ENCODE measurements at places on chromosomes 5 and 9.

DNA sequence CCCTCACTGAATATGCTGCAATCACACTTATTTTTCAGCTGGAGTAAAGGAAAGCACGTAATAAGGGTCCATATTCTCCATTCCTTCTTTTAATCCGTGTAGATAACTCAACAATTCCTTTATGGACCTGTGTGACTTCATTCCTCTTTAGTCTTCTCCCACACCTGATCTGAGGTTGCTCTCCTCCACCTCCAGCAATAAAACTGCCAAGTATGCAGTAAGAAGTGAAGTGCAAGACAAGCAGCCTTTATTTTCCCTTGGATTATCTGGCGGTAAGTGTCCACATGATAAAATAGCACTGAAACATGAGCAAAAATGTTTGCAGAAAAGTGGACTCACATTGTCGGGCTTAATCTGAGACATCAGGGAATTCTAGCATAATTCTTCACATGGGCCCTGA is 13.8 kb downstream of the DEPDC1B start:
- H3K36me3 ChIP-seq: no peaks in the 10 kb centered on the region
- H3K4me1 ChIP-seq: no peaks in the 10 kb centered on the region
- no peaks in the 10 kb centered on the region for H3K27me3 ChIP-seq
- H3K27ac ChIP-seq: no peak overlapping the region

DNA sequence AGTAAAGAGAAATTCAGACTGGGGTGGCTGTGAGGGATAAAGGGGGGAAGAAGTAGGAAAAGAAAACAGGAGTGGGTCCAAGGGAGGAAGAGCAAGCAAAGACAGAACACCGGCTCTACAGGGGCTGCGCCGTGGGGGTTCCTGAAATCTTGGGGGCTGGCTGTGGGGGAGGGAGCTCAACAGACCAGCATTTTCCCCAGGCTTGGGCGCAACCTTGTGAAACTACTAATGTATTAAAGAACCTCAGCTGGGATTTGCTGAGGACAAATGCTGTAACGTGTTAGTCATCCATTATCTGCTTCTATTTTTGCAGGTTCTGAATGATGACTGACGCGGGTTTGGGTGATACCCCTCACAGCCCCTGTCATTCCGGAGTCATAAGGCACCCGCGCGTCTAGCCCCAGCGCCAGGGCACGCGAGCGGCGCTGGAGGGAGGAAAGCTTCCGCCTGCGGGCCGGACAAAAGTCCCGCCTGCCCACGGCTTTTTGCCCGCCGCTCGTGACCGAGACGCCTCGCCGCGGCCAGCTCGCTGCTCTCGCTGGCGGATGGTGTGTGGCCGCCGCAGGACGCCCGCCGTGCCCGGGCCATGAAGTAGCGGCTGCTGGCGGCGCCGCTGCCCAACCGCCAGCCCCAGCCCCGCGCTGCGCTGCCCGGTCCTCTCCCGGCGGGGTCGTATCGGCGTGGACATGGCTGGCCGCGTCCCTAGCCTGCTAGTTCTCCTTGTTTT is 110.6 kb downstream of the PAM start:
- H3K27me3 ChIP-seq: no peaks in the 10 kb centered on the region
- peak overlapping the region; percentile 71 for H3K27ac ChIP-seq
- no peaks in the 10 kb centered on the region for H3K36me3 ChIP-seq
- DNase-seq: no peak

DNA sequence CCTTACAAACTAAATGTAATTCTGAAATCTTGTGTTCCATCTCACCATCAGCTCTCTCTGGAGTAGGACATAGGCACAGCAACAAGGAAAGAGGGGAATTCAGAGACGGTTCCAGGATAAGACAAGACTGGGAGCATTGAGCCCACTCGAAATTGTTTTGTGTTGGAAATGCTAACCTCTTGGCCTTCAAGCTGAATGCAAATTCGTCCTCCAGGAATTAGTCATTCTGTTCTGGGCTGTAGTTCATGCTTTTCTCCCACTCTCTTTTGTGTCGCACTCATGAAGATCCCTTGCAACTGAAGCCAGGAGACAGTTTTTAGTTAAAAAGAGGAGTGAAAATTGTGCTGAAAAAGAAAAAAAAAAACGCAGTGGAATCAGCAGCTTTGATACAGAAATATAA is 121.7 kb upstream of the SEMA6A start:
- H3K4me3 ChIP-seq: no peak overlapping the region
- DNase-seq: no peak
- no peaks in the 10 kb centered on the region for H3K27me3 ChIP-seq
- H3K36me3 ChIP-seq: no peaks in the 10 kb centered on the region
- no peaks in the 10 kb centered on the region for H3K4me1 ChIP-seq

GRCh38 chr5:53100606-53101005 is 9.0 kb downstream of the MOCS2 start:
- peaks cover 3% of the 10 kb centered on the region for H3K36me3 ChIP-seq
- H3K27me3 ChIP-seq: no peaks in the 10 kb centered on the region
- DNase-seq: no peak
- no peaks in the 10 kb centered on the region for H3K4me1 ChIP-seq
- no peak overlapping the region for H3K4me3 ChIP-seq

DNA sequence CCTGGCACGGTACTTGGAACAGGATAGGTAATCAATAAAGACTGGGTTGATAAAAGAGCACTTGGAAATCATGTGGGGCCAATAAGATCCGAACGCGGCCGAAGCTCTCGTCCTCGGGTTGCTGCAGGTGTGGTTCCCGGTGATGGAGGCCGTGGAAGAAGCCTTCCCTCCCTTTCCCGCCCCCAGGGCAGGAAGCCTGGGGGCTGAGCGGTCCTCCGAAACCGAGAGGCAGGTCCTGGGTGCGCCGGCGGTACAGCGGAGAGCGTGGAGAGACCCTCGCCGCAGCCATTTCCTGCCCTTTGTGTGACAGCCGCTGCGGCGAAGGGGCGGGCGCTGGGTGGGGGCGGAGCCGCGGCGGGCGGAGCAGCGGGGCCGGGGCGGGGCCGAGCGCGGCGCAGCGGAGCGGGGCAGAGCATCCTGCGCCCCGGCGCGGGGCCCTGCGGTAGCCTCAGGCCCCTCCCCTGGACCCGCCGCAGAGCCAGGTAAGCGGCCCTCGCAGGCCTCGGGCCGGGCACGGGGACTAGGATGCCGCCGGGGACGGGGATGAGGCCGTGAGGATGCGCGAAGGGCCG is at the start of gene CYFIP2:
Gene CYFIP2, plus strand, starts transcription at position 410 of the 572 bp plus-strand sequence. CDS start 19,239 bp downstream, outside the sequence.
- no peaks in the 10 kb centered on the region for H3K36me3 ChIP-seq
- peak; percentile 13 for DNase-seq
- no peaks in the 10 kb centered on the region for H3K27me3 ChIP-seq
- peak within 1 kb of the TSS; percentile 38 for H3K27ac ChIP-seq

GRCh38 chr5:14251733-14252132 is 108.6 kb downstream of the TRIO start:
- DNase-seq: no peak
- H3K4me3 ChIP-seq: no peak overlapping the region

- H3K4me3 ChIP-seq: no peak overlapping the region
- H3K4me1 ChIP-seq: no peaks in the 10 kb centered on the region
- no peak for DNase-seq
- H3K27me3 ChIP-seq: no peaks in the 10 kb centered on the region
- H3K27ac ChIP-seq: no peak overlapping the region
These were observed 66.1 kb upstream of the ADRA1B start for GRCh38 chr5:159850160-159850559.

GRCh38 chr5:153974813-153975163 is 63.9 kb downstream of the FAM114A2 start:
- no peaks in the 10 kb centered on the region for H3K4me1 ChIP-seq
- H3K27me3 ChIP-seq: peaks cover 10% of the 10 kb centered on the region
- no peaks in the 10 kb centered on the region for H3K36me3 ChIP-seq

GRCh38 chr9:123651273-123651672 is 278.7 kb downstream of the DENND1A start:
- DNase-seq: no peak
- H3K27ac ChIP-seq: no peak overlapping the region
- H3K36me3 ChIP-seq: peaks cover 5% of the 10 kb centered on the region
- no peak overlapping the region for H3K4me3 ChIP-seq
- no peaks in the 10 kb centered on the region for H3K27me3 ChIP-seq
